GM23248 (cell line): ENCODE measurements at places on chromosomes 13 and 19. TPM values are rescaled to one million over a fixed set of nuclear protein-coding genes. Genes with fewer than 3 reads are reported as not detected.

Gene PRTN3
- not detected in 2 replicates for total RNA-seq

Gene SIGLEC6
- total RNA-seq = not detected in 2 replicates

Gene ATP8B3
- total RNA-seq = 0.32 and 2.5 TPM in 2 replicates

Gene CPB2
- not detected in 2 replicates for total RNA-seq

DNA sequence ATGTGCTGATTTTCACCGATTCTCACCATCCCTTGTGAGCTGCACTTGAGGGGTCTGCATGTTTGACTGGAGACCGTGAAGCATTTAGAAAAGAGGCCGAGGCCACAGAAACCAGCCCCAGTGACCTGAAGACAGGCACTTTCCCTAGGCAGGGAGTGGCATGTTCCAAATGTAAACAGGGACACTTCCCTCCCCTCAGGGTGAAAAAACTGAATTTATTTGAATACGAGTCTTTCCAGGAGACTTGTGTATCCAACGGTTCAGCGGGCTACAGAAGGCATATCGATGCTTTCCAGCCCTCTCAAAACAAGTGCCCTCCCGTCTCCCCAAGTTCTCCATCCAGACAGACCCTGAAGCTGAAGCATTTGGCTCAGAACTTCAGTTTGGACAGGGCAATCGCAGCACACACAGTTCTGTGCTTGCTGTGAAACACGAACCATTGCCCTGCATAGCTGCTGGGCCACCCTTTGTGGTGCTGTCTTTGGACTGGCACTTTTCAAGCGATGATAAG, 106.1 kb downstream of the ZIC5 start:
- no peak for DNase-seq

GRCh38 chr19:5621945-5622464, 571 bp downstream of the SAFB2 start:
- DNase-seq = peak; percentile 60

GRCh38 chr19:15864824-15865223, 33.0 kb downstream of the CYP4F2 start:
- no peak for DNase-seq
